Activated CD4-positive, alpha-beta T cell treated with anti-CD3 and anti-CD28 coated beads for 1 hour (primary cell): ENCODE measurements at places on chromosomes 12 and 14.

DNA sequence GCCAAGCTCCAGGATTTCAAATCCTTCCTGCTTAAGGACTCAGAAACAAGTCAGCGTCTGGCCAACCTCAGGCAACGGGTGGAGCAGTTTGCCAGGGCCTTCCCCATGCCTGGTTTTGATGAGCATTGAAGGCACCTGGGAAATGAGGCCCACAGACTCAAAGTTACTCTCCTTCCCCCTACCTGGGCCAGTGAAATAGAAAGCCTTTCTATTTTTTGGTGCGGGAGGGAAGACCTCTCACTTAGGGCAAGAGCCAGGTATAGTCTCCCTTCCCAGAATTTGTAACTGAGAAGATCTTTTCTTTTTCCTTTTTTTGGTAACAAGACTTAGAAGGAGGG lies 4.7 kb downstream of the SHMT2 start:
- no peak for DNase-seq

- DNase-seq, result no peak
Observed at GRCh38 chr14:101500061-101500460, 61.2 kb upstream of the DIO3 start.

- DNase-seq, result no peak
Observed at GRCh38 chr12:13534645-13535398, 338.3 kb downstream of the EMP1 start.

- no peak for DNase-seq
Observed at GRCh38 chr14:29724991-29725390, 202.7 kb downstream of the PRKD1 start.

- DNase-seq, result no peak
Observed at GRCh38 chr14:30381861-30382480, 177.0 kb upstream of the G2E3 start.

- DNase-seq, result no peak
Observed at GRCh38 chr12:7039403-7039802, 21.1 kb upstream of the C1S start.

DNA sequence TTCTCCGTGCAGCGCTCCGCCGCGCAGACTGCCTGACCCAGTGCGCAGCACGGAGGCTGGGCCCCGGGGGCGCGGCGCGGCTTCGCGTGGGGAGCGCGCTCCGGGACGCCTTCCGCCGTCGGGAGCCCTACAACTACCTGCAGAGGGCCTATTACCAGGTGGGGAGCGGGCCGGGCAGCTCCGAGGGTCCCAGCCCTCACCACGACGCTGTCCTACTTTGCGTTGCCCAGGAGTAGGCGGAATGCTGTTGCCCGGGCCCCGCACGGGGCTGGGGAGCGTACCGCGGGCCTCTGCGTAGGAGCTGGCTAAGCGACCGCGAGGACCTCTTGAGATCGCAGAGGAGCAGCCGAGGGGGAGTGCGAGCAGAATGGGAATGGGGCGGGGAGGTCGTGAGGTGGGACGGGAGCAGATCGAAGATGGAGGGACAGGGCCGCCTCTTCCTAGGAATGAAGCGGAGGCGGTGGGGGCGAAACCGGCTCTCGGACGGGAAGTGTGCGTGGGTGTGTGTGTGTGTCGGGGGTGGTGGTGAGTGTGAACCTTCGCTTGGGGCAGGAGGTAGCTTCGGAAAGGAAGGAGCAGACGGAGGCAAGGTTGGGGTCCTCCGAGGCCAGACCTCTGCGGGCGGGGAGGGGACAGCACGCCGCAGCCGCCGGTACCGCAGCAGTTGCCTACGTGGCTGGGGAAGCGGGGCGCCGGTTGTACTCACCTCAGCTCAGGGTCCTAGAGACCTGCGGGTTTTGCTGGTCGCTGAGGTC lies 751 bp downstream of the P3H3 start:
- DNase-seq, result peak; percentile 29

DNA sequence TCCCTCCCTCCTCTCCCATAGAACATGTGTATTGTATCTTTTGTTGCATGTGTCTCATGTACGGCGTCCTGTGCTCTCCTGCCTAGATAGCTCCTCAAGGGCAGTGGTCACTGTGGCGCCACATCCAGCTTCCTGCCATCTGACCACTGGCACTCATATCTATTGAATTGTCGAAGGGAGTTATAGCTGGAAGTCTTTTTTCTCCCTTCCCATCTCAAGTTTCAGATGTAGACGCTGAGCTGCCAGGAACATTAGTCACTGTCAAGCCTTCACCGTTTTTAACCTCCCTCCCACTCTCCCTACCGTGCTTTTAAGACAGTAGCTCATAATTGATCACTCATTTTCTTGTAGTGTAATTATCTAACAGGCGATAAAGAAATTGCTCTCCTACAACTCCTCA lies 33.0 kb downstream of the MTHFD1 start:
- no peak for DNase-seq

- no peak for DNase-seq
Observed at GRCh38 chr12:30420561-30420960, 275.1 kb downstream of the IPO8 start.

DNA sequence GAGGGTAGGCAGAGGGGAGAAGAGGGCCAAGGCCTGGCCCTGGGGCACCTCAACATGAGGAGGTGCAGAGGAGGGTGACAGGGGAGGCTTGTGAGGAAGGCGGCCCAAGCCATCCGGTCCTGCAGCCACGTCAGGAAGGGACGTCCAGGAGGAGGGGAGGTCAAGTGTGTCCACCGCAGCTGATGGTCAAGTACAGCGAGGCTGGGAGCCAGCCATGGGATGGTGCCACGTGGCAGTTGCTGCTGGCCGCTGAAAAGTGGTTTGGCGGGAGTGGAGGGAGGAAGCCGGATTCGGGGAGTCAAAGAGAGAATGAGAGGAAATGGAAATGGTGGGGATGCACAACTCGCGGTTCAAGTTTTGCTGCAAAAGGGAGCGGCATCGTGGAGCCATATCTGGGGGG lies 41.2 kb downstream of the PRIMA1 start:
- DNase-seq, result no peak

DNA sequence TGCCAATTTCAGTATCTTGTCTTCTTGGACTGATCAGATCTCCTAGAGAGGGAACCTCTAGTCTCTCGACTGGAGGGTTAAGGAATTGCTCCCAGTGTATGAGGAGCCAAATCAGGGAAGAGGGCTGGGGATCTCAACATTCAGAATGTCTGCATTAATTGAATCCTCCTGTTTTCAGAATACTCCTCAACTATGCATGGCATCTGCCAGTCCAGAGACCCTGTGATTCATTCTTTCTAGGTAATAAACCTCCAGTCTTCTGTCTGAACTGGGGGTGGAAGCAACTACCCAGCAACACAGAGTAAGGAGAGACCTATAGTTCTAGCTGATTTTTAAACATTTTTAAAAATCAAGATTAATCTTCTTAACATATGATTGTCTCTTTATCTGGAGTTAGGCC lies 92.7 kb downstream of the AKAP6 start:
- DNase-seq, result no peak

- DNase-seq, result no peak
Observed at GRCh38 chr12:132520421-132521199, 30.7 kb downstream of the FBRSL1 start.

GRCh38 chr12:117907108-117907689 lies 61.6 kb downstream of the KSR2 start:
- DNase-seq, result no peak

DNA sequence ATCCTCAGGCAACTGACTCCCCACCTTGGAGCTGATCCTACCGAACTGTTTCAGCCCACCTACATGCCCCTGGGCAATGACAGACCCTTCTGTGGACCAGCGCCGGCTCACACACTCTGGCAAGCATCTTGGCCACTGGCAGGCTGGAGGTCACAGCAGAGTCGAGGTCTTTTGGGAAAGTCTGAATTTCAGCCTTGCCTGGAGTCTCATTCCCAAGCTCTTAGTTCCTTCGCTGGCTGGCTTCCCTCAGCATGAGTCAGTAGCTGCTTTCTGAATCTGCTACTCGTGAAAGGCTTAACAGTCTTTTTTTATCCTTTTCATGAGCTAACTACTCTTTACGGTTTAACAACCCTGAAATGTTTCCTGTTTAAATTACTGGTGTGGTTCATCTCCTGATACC lies 44.5 kb downstream of the ASCL4 start:
- no peak for DNase-seq

DNA sequence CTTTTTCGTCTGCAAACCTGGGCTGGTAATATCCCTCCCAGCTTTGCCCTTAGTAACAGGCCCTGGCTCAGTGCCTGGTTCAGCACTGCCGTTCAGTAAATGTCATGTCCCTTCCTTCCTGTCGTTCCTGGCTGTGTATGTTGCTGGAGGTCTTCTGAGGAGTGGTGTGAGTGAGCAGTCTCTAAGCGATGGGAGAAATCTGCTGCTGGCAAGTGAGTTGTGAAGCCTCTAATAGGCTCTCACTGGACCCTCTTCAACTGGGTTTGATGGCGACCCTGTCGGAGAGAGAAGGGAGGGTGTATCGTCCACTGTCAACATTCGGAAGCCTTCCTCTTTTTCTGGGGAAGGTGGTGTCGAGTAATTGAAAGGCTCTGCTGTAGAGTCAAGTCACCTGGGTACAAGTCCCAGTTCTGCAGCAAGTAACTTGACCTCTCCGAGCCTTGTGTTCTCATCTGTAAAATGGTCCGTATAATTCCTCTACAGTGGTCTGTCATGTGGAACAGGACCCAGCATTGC lies 62.8 kb downstream of the HRK start:
- DNase-seq, result no peak

DNA sequence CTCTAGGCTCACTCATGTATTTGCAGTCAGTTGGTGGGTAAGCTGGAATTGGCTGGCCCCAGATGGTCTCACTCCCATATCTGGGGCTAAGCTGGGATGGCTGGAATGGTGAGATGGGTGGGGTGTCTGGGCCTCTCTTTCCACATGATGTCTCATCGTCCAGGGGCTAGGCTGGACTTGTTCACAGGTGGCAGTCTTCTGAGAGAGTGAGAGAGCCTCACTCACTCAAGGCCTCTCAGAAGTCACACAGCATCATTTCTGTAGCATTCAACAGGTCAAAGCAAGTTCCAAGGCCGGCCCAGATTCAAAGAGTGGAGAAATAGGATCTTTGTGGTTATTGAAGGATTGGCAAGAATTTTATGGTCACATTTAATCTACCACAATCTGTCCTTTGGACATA lies 102.7 kb downstream of the UNC79 start:
- DNase-seq, result no peak

- no peak for DNase-seq
Observed at GRCh38 chr12:2018391-2018790, 14.1 kb upstream of the DCP1B start.

DNA sequence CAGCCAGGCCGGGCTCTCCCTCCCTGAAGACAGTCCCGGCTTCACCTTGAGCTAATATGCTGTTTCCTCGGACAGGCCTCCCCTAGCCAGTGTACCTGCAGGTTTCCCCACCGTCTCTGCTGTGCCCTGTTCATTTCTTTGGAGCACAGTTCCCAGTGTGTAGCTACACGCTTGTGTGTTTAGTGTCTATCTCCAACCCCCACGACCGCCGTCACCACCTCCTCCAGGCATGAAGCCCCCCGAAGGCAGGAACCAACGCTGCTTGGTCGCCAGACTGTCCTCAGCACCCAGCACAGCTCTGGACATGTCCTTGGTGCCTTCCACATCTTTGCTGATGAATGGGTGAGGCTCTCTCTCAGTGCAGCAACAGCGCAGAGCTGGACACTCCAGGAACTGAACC lies 26.2 kb upstream of the PLEKHG6 start:
- no peak for DNase-seq

GRCh38 chr12:123941000-123941399 lies 31.6 kb downstream of the CCDC92 start:
- no peak for DNase-seq

GRCh38 chr12:98373025-98373554 lies 142.3 kb upstream of the TMPO start:
- no peak for DNase-seq

- no peak for DNase-seq
Observed at GRCh38 chr12:104565606-104566243, 109.0 kb downstream of the CHST11 start.

GRCh38 chr12:29569132-29569757 lies 71.8 kb upstream of the OVCH1 start:
- DNase-seq, result no peak

GRCh38 chr12:95282266-95282665 lies 64.7 kb downstream of the VEZT start:
- no peak for DNase-seq

DNA sequence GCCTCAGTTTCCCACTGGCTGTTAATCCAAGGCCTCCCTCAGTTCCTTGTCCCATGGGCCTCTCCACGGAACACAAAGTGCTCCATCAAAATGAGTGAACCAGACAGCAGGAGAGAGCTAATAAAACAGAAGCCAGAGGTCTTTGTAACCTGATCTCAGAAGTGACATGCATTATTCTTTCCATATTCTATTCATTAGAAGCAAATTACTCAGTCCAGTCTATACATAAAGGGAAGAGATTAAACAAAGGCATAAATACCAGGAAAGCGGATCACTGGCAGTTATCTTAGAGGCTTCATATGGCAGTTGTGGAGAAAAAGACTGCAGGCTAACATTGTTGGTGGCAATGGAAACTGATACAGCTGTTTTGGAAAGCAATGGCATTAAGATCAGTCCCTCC lies 170.6 kb upstream of the GARIN6 start:
- no peak for DNase-seq
